Brain (organoid and tissue), 16 donors: ENCODE measurements at places on chromosomes 11 and 22.

DNA sequence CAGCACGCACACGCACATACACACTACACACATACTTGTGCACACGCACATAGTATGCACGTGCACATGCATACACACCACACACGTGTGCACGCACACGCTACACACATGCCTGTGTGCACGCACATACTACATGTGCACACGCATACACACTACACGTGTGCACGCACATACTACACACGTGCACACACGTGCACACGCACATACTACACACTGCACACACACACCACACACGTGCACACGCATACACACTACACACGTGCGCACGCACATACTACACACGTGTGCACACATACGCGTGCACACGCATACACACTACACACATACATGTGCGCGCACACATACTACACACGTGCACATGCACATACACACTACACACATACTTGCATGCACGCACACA, 19.7 kb upstream of the ARHGAP8 start:
- no peak for DNase-seq

DNA sequence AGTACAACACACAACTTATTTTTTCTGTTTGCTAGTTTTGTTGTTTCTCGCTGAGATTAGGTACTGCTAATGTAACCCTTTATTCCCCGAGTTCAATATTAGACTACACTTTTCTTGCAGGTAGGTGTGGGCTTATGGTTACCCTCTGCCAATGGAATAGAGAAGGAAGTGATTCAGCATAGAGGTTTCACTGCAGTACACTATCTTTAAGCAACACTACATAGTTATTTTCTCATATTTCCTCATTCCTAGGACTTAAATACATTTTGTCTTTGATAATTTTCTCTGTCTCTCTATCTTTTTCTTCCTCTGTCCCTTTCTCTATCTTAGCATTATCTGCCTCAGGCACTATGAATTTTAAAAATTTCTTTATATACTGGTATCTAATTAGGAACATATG, 791.0 kb downstream of the FAM181B start:
- DNase-seq, result no peak

DNA sequence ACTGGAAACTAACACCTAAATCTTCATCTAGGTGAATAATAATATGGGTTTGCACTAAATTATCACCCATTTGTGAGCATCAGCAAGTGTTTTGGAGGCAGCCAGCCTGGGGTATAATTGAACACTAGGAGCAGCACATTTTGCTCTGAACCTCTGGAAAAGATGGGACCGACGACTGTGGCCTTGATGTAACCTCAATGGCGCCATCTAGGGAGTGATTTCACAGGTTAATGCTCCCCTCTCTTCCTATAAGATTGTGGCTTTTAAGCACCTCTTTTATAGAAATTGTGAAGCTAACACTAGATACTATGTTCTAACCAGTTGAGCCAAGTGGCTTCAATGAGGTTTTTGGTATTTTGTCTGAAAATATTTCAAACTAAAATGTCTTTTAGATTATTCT, 203.7 kb downstream of the NELL1 start:
- DNase-seq, result peak; percentile 28

DNA sequence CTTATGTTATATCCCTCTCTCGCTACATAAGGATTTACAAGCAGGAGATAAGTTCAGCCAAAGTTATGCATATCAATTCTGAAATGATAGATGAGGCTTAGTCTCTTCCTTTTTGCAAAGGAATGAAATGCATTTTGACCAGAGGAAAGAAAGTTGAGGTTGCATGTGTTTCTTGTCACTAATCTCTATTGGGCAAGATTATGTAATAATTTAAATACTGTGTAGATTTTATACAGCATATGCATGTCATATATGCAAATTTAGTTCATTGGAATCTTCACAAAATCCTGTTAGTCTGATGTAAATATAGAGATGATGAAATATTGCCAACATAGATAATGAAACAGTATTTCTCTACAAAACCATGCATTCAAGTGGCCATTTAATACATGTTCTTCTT, 858.7 kb upstream of the RAG2 start:
- peak; percentile 13 for DNase-seq

DNA sequence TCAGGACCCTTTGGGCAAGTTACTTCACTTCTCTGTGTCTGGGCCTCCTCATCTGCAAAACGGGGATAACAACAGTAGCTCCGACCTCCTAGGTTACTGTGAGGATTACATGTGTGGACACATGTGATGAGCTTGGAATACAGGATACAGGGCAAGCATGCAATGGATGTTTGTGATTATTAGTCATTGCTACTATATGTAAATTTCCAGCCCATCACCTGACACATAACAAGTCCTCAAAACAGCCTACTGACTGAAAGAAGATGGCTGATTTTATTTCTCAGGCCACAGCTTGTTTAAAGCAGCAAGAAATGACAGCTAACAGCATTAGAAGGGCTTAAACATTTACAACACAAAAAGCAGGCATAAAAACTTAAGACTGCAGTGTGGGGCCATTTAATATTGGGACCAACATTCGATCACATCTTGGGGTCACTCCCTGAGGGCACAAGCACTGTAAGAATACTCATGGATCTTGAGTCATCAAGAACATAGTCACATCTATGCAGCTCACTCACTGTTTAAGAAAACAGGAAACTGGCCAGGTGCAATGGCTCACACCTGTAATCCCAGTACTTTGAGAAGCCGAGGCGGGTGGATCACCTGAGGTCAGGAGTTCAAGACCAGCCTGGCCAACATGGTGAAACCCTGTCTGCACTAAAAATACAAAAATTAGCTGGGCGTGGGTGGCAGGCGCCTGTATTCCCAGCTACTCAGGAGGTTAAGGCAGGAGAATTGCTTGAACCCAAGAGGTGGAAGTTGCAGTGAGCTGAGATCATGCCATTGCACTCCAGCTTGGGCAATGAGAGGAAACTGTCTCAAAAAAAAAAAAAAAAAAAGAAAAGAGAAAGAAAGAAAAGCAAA, 49.5 kb downstream of the ABTB2 start:
- DNase-seq, result no peak

- no peak for DNase-seq
These were observed 34.6 kb downstream of the DKK3 start for GRCh38 chr11:11973866-11974265.

DNA sequence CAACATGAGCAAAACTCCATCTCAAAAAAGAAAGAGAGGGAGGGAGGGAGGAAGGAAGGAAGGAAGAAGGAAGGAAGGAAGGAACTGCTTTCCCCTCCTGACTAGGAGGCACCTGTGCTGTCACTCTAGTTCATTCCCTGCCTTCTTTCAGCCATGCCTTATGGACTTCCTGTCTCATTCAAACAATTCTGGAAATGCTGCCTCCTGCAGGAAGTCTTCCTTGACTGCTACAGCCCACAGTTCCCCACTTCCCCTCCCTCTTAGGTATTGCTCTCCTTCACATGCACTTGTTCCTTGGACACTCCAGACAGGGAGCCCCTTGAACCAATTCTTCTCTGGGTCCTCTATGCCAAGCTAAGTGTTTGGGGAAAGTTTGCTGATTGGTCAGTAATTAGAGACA, 31.6 kb upstream of the WNT11 start:
- DNase-seq, result no peak

- DNase-seq, result peak; percentile 59
These were observed 152.8 kb downstream of the NCAM1 start for GRCh38 chr11:113113801-113114704.

DNA sequence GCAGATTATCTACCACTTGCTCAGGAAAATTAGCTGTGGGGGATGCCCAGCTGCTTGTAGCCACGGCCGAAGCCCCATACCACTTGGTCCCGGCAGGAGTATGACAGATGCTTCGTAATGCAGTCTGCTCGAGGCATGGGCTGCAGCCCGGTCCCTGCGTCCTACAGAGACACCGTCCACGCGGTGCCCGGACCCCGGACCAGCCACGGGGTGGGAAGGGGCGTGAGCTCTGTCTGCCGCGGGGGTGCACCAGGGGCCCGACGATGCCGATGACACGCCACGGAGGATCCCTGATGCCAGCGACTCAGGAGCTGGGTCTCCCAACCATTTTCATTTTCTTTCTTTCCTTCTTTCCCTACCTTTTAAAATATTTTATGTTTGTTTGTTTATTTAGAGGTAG, 30.0 kb downstream of the SLC25A17 start:
- DNase-seq, result no peak

DNA sequence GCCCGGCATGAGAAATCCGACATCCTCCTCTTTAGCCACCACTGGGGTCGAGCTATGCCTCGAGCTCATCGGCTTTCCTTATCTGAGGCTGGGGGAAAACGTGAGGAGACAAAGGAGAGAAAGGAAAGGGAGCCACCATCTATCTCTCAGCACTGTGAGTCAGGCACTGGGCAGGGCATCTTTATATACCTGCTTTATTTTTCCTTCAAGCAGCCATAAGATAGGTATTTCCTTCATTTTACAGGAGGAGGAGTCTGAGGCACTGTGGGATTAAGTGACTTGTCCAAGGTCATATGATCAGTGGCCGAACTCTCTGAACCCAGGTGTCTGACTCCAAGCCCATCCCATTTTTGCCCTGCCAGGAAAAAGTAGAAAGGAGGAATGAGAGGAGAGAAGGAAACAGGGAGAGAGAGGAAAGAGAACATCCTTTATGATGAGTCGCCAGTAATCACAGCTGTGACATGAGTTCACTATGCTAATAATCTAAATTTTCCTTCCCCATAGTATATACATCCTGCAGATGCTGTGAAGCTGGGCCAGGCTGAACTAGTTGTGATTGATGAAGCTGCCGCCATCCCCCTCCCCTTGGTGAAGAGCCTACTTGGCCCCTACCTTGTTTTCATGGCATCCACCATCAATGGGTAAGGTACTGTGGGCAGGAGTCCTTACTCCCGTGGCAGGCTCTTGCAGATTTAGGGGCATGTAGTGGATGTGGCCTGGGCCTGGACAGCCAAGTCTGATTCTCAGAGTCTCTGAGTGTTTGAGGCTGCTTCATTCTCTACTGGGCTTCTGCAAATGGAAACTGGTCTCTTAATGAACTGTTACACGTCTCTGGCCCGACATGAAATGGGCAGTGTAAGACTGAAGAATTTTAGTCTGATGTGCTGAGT, 21.8 kb downstream of the NAT10 start:
- DNase-seq, result no peak

- DNase-seq, result no peak
These were observed 6.1 kb downstream of the P2RY2 start for GRCh38 chr11:73223998-73224730.

GRCh38 chr11:69337211-69337721, 43.3 kb downstream of the MYEOV start:
- DNase-seq, result no peak

DNA sequence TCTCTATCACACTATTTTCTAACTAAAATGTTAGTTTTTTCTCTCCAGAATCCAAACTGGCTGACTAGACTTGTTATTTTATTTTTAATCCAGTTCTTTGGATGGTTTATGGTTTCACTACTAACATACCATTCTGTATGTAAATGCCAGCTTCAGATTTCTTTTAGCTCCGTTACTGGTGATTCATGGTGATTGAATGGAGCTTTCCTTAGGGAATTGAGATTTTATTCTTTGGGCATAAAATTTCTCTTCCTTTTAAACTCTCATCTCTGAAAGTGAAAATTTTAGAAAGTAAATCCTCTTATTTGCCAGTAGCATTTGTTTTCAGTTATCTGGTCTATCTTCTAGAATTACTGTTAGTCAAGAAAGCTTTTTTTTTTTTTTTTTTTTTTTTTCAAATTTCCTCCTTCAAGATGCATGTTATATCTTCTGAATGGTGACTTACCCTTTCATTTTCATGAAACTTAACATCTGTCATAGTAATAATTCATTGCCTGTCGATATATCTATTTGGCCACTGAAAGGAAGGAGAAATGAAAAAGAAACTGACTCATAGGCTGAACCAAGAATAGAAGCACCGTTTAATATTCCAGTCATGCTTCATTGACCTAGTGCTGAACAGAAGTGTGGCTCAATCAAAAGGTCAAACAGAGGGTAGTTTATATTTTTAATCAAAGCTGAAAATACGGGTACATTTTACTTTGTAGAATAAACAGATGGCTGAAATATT, 6.4 kb downstream of the ENDOD1 start:
- DNase-seq, result peak; percentile 21

- DNase-seq, result no peak
These were observed 757 bp upstream of the RBFOX2 start for GRCh38 chr22:36029406-36029755.

DNA sequence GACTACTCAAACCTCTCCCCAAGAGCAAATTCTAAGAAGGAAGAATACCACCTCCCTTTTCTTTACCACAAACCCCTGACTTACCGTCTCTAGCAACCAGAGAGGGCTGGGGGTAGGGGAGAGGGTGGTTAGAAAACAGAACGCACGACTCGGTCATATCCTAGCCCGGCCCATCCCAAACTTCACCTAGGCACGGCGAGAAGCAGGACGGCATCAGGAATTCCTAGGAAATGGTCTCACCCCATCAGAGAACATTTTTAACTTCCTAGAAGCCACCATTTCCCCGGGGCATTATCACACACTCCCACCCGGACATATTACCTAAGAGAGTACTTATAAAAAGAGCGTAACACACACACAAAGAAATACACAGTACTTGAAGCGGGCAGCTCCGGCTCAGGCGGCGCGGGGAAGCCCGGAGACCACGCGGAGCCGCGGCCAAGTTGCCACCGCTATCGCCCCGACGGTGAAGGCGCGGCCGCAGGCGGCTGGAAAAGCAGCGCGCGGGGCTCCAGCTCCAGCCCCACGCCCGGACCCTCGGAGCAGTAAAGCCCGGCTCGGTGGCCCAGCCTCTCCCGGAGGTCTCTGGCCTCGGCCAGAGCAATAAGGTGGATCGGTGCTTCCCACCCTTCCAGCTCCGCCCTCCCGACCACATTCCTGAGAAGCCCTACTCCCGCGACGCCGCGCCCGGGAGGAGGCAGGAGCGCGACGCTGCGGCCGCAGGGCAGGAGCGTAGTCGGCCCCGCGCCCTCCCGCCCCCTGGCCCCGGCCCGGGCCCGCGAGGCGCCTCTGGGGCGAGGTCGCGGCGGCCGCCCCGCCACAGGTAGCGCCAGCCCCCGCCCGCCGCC, 878 bp downstream of the RRAS2 start:
- DNase-seq, result peak; percentile 72

DNA sequence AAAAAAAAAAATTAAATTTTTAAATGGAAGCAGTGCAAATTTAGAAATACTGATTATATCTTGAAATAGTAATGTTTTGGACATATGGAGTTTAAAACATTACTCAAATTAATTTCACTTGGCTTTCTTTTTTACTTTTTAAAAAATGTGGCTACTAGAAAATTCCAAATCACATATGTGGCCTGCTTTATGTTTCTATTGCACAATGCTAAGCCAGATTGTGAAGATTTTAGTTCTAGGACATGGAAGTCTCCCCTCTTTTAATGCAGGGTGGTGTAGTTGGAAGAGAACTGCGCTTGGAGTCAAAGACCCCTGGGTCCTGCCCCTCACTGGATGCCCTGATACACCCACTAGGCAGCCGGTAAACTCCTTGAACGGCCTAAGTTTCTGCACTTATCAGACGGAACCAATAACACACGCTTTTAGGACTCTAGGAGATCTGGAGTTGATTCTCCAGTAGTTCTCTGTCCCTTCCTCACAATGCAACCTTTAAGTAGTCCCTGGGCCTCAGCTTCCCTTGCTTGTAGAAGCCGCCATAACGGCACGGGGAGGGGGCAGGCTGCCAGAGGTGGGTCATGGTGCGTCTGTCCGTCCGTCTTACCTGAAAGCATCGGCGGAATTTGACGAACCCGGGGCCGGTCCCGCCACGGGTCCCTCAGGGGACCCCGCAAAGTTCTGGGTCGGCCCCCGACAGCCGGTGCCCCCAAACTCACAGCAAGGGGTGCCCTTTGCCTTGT, 505 bp downstream of the FAM227A start:
- peak; percentile 84 for DNase-seq
